ENCODE measurements at places on chromosomes 3 and 15. TPM values are rescaled to one million over a fixed set of nuclear protein-coding genes. Genes with fewer than 3 reads are reported as not detected.

DNA sequence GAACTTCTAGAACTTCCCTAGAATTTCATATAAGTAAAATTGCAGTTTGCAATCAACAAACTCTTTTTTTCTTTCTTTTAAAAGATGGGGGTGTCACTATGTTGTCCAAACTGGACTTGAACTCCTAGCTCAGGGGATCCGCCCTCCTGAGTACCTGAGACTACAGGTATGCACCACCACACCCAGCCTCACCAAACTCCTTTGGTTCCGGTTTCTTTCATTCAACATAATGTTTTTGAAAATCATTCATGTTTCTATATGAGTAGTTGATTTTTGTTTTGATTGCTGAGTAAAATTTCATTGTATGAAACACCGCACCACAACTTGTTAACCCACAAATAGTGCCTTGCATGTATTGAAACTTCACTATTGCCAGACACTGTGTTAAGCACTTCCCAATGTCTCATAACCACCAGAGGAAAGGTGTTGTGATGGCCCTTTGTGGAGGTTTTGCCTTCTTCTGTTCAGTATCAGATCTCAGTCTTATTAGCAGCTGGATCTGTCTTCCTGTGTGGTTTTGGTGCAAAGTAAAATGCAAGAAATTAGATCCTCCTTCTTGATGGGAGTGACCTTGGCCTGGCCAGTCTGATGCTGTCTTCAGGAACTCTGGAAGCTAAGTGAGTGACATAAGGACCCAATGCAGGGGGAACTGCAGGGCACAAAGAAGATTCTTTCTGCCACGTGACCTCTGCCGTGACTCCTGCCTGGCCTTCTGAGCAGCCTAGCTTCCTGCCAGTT lies 78.8 kb upstream of the UBE2E1 start:
- DNase-seq = no peak

GRCh38 chr3:105883798-105884377 lies 15.1 kb upstream of the CBLB start:
- no peak for DNase-seq

- DNase-seq = no peak
Observed at GRCh38 chr15:78790027-78790426, 21.2 kb downstream of the ADAMTS7 start.

- no peak for DNase-seq
Observed at GRCh38 chr3:30578479-30578878, 27.9 kb upstream of the TGFBR2 start.

DNA sequence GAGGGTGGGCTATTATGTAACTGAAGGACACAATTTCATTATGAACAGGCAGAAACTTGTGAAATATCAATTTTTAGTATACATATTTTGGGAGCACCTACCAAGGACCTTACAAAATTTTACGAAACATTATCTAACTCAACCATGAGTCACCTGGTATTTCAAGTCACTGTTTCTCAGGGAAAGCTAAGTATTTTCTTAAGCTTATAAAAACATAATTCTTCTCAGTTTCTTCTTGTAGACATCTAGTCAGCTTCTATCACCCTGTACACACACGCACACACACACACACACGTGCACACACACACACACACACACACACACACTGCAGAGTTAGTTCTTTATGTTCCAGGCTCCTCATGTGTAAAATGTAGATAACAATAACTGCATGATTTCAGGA lies 658.3 kb downstream of the TUSC7 start:
- no peak for DNase-seq

- no peak for DNase-seq
Observed at GRCh38 chr3:44894485-44894884, 20.1 kb downstream of the TGM4 start.

- no peak for DNase-seq
Observed at GRCh38 chr15:75831806-75832102, 11.5 kb upstream of the UBE2Q2 start.

GRCh38 chr3:25582242-25582641 lies 82.5 kb downstream of the TOP2B start:
- DNase-seq = no peak

DNA sequence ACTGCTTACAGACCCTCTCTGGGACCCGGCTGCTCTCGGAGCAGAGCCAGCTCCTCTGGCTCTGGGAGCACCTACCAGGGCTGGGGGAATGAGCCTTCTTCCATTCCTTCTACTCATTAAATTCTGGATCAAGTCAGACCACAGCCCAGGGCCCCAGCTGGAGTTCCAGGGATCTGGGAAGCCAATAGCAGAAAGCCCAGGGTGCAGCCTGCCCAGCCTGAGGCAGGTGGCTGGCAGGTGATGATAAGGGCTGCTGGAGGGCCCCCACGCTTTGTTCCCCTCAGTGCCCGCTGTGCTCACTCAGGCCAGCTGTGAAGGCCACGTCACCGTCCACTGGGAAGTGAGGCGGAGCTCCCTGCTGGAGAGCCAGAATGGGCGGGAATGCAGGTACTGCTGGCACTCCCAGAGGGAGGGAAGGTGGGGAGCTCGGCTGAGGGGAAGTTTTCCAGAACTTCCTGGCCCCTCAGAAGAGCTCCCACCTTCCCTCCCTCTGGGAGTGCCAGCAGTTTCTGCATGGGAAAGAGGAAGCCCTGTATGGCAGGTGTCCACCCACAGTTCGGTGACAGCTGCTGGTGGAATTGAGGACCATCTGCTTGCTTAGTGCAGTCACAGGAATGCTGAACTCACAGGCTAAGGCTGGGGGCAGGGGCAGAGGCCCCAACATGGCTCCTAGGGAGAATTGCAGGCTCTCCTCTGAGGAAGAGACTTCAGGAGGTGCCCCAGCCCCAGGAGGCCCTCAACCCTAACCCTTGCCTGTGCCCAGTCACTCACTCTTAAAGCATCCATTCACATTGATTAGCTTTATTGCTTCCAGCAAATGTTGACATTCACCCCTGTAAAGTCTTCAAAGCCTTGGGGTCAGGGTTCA lies 12.6 kb upstream of the RTP3 start:
- DNase-seq = no peak

DNA sequence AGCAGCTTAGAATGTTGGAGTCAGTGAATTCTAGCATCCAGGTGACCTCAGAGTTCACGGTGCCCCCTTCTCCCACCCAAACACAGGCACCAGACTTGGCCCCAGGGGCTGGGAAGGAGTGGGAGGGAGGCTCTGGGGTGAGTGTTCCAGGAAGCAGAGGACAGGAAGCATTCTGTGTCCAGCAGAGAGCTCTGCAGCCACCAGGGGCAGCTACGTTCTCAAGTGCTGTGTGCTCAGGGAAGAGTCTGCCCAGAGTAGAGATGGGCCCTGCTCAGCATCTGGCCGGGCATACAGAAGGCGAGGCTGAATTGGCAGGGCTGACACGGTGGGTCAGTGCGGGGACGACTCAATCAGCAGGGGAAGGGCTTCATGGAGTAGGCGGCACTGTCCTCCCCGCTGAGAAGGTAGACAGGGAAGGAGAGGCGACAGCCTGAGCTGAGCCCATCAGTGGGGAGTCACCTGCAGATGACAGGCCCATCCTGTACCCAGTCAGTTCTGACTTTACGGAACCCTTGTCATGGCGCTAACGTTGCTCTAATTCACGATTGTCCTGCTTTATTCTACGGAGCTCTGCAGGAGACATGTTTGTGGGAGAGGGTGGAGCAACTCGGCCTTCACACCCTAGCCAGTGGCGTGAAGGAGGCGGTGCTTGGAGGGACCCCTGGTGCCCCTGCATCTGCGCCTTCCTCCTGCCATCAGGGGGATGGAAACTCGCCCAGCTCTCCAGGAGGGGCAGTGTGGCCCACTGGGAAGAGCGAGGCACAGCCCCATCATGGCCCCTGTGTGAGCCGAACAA lies 82.2 kb downstream of the C3orf70 start:
- DNase-seq = no peak

DNA sequence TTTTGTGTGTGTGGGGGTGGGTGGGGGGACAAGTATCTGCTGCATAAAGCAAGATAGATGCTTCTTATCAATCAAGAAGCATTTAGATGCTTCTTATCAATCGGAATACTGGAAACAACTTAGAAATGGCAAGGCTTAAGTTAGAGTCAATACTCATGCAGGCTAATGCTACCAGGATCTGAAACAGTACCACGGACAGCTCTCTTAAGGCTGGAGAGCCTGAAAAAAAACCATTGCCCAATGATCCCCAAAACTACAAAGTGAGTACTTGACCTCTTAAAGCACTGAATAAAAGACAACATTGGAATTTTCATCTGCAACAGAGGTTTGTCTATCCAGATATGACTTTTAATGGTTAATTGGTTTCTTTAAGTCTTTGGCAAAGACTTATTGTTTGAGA lies 262.3 kb downstream of the GAP43 start:
- no peak for DNase-seq

DNA sequence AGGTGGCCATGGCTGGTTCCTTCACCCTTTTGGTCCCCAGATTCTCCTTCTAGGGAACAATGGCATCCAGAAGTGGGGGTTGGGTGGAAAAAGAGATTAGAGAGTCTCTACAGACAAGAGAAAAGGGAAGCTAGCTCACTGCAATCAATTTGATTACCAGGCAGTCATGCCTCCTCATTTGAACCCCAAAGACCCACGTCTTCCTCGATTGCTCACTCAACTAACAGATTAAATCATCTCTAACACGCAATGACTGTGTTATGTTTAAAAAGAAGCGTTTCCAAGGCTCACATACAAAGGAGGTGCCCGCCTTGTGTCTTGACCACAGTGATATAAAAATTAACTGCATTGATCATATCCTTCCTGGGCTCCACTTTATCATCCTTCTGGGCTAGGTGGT lies 57.6 kb downstream of the BHLHE40 start:
- DNase-seq = no peak

DNA sequence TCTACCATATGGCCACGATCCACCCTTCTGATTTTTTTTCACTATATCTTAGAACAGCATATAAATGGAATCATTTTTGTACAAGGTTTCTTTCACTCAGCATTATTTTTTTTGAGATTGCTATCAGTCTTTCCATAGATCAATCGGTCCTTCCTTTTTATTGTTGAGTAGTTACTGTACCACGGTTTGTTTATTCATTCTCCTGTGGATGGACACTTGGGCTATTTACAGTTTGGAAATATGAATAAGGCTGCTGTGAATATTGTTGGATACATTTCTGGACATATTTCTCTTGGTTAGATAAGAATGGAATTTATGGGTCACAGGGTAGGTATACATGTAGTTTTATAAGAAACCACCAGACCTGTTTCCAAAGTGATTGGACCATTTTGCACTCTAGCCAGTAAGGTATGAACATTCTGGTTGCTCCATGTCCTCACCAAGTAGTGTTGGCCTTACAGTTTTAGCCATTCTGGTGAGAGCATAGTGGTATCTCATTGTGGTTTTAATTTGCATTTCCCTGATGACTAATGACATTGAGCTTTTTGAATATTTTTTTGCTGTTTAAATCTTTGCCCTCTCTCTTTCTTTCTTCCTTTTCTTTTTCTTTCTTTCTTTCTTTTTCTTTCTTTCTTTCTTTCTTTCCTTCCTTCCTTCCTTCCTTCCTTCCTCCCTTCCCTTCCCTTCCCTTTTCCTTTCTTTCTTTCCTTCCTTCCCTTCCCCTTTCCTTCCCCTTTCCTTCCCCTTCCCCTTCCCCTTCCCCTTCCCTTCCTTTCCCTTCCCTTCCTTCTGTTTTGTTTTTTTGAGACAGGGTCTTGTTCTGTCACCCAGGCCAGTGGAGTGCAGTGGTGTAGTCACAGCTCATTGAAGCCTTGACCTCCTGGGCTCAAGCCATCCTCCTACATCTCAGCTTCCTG lies 49.2 kb downstream of the LRRK1 start:
- no peak for DNase-seq

DNA sequence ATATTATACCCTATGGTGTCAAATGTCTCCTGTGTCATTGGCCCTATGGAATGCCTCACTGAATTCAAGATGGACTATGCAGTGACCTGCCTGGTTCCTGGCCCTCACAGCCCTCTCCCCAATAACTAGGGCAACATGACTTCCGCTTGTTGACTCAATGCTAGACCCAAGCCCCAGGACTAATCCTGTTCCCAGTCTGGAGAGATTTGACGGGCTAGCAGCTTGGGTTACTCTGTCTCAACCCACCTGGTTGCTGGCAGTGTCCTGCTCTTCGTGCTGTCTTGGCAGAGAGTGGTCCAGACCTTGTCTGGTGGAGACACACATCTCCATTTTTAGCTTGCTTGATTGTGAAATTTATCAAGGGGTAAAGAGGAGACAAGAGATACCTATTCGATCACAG lies 135.8 kb upstream of the HES1 start:
- no peak for DNase-seq

DNA sequence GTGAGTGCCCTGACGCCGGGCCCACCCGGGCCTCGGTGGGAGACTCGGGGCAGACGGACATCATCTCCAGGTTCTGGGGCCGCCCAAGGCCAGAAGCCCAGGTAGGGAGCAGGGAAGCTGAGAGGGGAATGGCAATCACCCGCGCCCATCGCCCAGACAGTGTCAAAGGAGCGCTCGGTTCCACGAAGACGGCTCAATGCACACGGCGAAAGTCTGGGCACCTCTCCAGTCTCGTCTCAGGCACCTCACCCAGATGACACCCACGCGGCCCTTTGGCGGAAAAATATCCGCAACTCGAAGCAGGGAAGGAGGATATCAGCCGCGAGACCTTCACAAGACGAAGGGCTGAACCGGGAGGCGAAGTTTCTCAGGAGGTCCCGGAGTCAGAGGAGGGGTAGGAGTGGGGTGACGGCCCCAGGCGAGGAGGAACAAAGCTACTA lies 916 bp downstream of the IL17RD start:
- DNase-seq = peak; percentile 58

- DNase-seq = no peak
Observed at GRCh38 chr15:41968701-41969100, 3.7 kb downstream of the EHD4 start.

DNA sequence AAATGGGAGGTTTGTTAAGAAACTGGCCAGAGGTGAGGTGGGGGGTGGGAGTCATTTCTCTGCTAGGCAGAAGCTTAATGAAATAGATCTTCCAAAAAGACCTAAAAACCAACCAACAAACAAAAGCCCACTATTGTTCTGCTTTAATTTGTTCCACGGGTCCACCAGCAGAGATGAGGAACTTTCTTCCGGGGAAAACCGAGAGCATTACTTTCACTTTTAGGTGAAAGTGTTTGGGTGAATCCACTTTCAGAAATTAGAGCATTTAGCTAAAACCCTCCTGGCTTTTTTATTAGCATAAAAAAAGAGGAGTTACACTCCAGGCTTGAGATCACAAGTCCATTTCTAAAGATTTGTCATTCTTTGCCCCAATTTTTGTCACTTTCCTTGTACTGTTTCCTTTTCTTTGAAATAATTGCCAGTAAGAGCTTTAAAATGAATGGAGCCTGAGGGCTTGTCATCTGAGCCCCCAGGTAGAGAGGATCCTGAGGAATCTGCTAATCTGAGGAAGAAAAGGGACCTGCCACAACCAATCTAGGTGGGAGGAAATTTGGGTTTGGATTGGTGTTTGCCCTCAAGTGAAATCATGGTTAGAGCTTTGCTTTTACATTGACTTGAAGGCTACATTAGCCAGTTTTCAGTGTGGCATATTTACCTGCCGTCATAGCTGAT lies 667.6 kb downstream of the NAALADL2 start:
- no peak for DNase-seq

ARNT2 gene
- total RNA-seq = 7.0 TPM

ZNF774 gene
- total RNA-seq = 2.6 TPM

TICRR gene
- 0.15 TPM for total RNA-seq

XCR1 gene
- total RNA-seq = under 0.01 TPM

ANKRD34C gene
- total RNA-seq = not detected

ZMYND10 gene
- total RNA-seq = 1.9 TPM
